ENCODE measurements at places on chromosomes 1 and 21.

DNA sequence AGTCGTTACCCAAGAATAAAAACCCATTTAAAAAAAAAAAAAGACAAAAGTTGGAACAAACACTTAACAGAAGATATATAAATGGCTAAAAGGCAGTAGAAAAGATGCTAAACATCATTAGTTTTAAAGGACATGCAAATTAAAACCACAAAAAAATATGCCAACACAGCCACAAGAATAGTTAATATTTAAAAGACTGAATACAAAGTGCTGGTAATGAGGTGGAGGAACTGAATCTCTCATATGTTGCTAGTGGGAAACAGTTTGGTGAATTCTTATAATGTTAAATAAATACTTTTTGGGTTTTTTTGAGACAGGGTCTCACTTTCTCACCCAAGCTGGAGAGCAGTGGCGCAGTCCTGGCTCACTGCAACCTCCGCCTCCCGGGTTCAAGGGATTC, 10.0 kb downstream of the LRRC40 start:
- no peak for DNase-seq

DNA sequence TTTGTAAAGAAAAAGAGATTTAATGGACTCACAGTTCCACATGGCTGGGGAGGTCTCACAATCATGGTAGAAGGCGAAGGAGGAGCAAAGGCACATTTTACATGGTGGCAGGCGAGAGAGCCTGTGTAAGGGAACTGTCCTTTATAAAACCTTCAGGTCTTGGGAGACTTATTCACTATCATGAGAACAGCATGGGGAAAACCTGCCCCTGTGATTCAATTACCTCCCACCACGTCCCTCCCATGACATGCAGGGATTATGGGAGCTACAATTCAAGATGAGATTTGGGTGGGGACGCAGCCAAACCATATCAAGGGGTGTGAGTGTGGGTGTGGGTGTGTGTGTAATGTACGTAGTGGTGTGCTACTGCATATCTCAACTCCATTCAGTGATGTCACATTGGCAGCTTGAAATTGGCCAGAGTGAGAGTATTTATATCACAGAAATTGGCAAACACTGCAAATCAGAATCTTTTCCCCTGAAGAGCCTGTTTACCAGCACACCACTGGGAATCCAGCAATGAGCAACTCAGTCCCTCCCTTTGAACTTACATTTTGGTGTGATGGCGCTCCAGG, 5.4 kb downstream of the ARHGEF10L start:
- no peak for DNase-seq

- no peak for DNase-seq
These were observed 182.0 kb downstream of the CDC42BPA start for GRCh38 chr1:227136210-227136820.

DNA sequence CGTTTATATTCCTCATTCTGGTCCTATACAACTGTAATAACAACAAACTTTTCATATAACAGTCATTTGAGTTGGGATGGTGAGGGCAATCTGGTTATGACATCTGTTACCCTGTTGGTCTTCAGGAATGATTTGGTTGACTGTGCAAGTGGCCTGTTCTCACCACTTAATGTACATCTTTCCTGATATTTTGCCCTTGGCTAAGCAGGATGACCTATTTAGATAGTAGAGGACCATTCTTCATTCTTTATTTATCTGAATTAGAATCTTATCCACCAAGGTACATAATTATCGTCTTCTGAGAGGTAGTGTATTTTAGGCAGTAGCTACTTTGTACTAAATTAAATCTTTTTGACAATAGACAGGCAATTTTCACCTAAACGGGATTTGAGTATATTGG, 154.3 kb downstream of the DNM3 start:
- no peak for DNase-seq

- DNase-seq: no peak
These were observed 32.7 kb downstream of the ADSS2 start for GRCh38 chr1:244419024-244419423.

Measured in NCI-H774 (cell line).